Body of pancreas (tissue), 4 donors: ENCODE measurements at places on chromosomes 4 and X. TPM values are rescaled to one million over a fixed set of nuclear protein-coding genes. Genes with fewer than 3 reads are reported as not detected.

FAM114A1 gene
- total RNA-seq: 30.6 TPM

FAM47C gene
- not detected for total RNA-seq

ENOX2 gene
- total RNA-seq: 9.1 TPM

LDB2 gene
- 14.8 TPM for total RNA-seq

MAOB gene
- 5.7 TPM for total RNA-seq

LRIT3 gene
- 0.26 TPM for total RNA-seq

- H3K36me3 ChIP-seq: no peaks in the 10 kb centered on the region
- no peak overlapping the region for H3K4me3 ChIP-seq
- peak; percentile 29 for DNase-seq
- H3K27ac ChIP-seq: no peak overlapping the region
- no peaks in the 10 kb centered on the region for H3K27me3 ChIP-seq
Observed at GRCh38 chr4:142095886-142096605, 459.7 kb downstream of the IL15 start.

- H3K27me3 ChIP-seq: peaks cover 6% of the 10 kb centered on the region
- DNase-seq: no peak
- H3K4me1 ChIP-seq: no peaks in the 10 kb centered on the region
Observed at GRCh38 chr4:6252051-6252450, 17.6 kb upstream of the WFS1 start.

DNA sequence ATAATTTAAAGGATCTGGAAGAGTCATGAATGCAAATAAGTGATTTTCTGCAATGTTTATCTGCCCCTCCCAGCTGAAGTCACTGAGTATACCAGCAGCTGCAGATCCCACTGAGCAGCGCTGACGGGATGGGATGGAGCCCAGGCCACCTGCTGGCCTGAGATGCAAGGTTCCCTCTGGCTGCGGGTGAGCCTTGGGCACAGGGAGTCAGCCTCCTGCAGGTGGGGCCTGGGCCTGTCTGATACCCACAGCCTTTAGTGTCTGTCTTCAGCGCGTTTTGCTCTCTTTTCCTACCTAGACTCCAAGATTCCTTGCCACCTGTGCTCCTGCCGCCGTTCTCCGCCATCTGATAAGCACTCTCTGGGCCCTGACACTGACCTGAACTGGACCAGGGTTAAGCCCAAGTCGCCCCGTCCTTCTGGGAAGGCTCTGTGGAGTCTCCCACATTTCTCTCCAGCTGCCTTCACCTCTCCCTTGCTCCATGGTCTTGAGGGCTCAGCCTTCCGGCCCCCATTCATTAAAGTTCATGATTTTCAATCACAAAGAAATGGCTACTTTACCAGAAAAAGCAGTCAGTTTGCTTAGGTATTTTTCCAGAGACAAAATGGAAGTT is 223.1 kb upstream of the FAT1 start:
- peak overlapping the region; percentile 77 for H3K27ac ChIP-seq
- no peaks in the 10 kb centered on the region for H3K27me3 ChIP-seq
- H3K36me3 ChIP-seq: no peaks in the 10 kb centered on the region
- H3K4me1 ChIP-seq: peaks cover 60% of the 10 kb centered on the region
- H3K4me3 ChIP-seq: no peak overlapping the region

- no peak for DNase-seq
- no peaks in the 10 kb centered on the region for H3K27me3 ChIP-seq
- H3K27ac ChIP-seq: no peak overlapping the region
- no peak overlapping the region for H3K4me3 ChIP-seq
- no peaks in the 10 kb centered on the region for H3K36me3 ChIP-seq
Observed at GRCh38 chr4:10659251-10659650, 25.3 kb downstream of the CLNK start.

DNA sequence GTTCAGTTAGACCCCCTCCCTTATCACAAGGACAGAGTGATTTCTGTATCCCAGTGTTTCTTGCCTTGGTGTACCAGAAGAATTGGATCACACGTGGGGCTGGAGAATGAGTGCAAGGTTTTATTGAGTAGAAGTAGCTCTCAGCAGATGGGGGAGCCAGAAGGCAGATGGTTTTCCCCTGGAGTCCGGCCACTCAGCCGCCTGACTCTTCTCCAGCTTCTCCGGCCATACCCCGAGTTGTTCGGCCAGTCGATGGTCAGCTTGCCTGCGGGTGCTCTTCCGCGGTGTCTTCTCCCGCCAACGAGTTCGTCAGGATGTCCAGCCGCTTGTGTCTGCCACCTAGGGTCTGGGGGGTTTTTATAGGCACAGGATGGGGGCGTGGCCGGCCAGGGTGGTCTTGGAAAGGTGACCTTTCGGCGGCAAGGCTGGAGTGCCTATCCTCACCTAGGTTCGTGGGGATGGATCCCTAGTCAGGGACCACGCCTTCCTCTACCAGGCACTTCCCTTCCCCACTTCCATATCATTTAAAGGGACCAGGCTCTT is 14.5 kb downstream of the GAB1 start:
- no peak for DNase-seq
- H3K36me3 ChIP-seq: no peaks in the 10 kb centered on the region
- no peak overlapping the region for H3K4me3 ChIP-seq
- peaks cover 44% of the 10 kb centered on the region for H3K4me1 ChIP-seq
- peak overlapping the region; percentile 46 for H3K27ac ChIP-seq

GRCh38 chr4:94564252-94564651 is 112.5 kb downstream of the PDLIM5 start:
- H3K27me3 ChIP-seq: no peaks in the 10 kb centered on the region
- peaks cover 14% of the 10 kb centered on the region for H3K4me1 ChIP-seq
- no peak overlapping the region for H3K4me3 ChIP-seq
- no peaks in the 10 kb centered on the region for H3K36me3 ChIP-seq

- no peak overlapping the region for H3K27ac ChIP-seq
- no peak overlapping the region for H3K4me3 ChIP-seq
- H3K27me3 ChIP-seq: no peaks in the 10 kb centered on the region
Observed at GRCh38 chrX:24774650-24775049, 80.9 kb downstream of the POLA1 start.

- no peaks in the 10 kb centered on the region for H3K4me1 ChIP-seq
- no peaks in the 10 kb centered on the region for H3K27me3 ChIP-seq
- H3K27ac ChIP-seq: no peak overlapping the region
- DNase-seq: no peak
Observed at GRCh38 chr4:113057891-113058290, 8.4 kb downstream of the ANK2 start.

GRCh38 chr4:142064181-142064580 is 427.8 kb downstream of the IL15 start:
- no peaks in the 10 kb centered on the region for H3K36me3 ChIP-seq
- no peak for DNase-seq
- H3K4me3 ChIP-seq: no peak overlapping the region

DNA sequence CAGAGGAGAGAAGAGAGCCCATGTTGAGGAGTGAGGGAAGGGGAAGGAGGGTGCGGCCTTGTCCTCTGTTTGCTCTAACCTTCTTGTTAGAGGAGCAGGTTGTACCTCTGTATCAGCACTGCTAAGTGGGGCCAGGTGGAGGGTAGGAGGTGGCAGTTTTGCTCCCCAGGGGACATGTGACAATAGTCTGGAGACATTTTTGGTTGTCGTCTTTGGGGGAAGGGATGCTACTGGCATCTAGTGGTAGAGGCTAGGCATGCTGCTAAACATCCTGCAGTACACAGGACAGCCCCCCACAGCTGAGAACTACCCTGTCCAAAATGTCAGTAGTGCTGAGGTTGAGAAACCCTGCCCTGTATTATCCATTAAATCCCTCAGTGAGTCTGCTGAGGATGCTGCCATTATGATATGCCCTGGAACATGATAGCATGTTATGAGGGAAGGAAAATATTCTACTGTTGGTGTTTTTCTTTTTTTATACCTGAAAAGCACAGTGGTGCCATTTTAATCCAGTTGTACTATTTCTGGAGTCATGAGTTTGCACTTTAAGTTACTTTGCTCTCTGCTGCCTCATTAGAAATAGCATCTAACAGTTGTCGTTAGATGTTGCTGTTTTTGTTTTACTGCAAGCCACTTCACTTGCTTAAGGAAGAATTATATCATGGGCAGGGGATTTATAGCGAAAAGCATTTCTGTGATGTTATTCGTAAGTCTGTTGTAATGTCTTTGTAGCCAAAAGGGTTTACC is 90.6 kb downstream of the LRP2BP start:
- peaks cover 10% of the 10 kb centered on the region for H3K4me1 ChIP-seq
- no peak overlapping the region for H3K4me3 ChIP-seq
- no peak overlapping the region for H3K27ac ChIP-seq
- no peak for DNase-seq

- H3K4me3 ChIP-seq: no peak overlapping the region
- H3K27ac ChIP-seq: no peak overlapping the region
- H3K27me3 ChIP-seq: no peaks in the 10 kb centered on the region
- H3K36me3 ChIP-seq: no peaks in the 10 kb centered on the region
- no peak for DNase-seq
Observed at GRCh38 chrX:143636831-143637230, 930 bp upstream of the SLITRK4 start.

- no peaks in the 10 kb centered on the region for H3K36me3 ChIP-seq
- H3K4me1 ChIP-seq: no peaks in the 10 kb centered on the region
- H3K27me3 ChIP-seq: no peaks in the 10 kb centered on the region
- H3K4me3 ChIP-seq: no peak overlapping the region
Observed at GRCh38 chrX:35251226-35251625, 308.6 kb downstream of the FAM47B start.

DNA sequence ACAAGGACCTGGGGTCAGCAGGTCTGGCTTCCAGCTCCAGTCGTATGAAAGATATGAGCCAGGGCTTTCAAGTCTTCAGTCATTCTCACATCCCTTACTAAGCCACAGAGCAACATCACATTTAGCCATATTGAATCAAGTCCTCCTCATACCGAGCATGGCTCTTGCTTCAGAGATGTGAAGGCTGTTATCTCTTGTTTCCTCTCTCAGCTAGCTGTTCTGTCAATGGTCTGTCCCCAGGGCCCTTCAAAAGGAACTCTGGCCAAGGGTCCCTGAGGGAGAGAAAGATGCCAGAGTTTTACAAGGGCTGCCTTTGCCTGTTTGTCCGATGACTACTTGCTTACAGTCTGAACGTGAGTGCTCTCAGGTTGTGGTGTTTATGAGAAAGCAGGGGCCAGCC is 30.5 kb downstream of the DOCK11 start:
- no peaks in the 10 kb centered on the region for H3K36me3 ChIP-seq
- no peak overlapping the region for H3K4me3 ChIP-seq
- DNase-seq: no peak
- H3K27ac ChIP-seq: no peak overlapping the region

DNA sequence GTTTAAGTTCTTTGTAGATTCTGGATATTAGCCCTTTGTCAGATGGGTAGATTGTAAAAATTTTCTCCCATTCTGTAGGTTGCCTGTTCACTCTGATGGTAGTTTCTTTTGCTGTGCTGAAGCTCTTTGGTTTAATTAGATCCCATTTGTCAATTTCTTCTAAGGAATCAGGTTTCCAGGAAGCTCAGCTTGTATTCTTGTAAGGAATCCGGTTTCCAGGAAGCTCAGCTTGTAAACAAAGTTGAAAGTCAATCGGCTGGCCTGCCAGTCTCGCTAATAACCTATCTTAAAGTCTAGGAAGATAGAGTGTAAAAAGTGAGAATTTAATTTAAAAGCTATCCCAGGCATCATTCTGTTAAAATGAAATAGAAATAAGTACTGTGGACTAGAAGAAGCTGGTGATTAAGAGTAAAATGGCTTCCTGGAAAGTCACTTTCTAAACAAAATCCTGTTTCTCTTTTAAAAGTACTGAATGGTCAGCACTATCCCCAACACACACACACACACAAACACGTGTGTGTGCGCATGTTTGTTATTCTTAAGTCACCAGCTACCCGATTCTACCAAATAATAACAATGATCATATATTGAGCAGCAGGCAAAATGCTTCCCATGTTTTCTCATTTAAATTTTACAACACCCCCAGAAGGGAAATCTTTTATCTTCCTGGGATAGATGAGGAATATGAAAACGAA is 171.7 kb downstream of the PAPSS1 start:
- no peak overlapping the region for H3K27ac ChIP-seq
- H3K36me3 ChIP-seq: no peaks in the 10 kb centered on the region
- no peaks in the 10 kb centered on the region for H3K27me3 ChIP-seq

GRCh38 chr4:165761963-165762362 is 111.1 kb upstream of the TLL1 start:
- no peak for DNase-seq
- H3K27ac ChIP-seq: no peak overlapping the region
- H3K27me3 ChIP-seq: no peaks in the 10 kb centered on the region
- H3K36me3 ChIP-seq: no peaks in the 10 kb centered on the region
- no peaks in the 10 kb centered on the region for H3K4me1 ChIP-seq

DNA sequence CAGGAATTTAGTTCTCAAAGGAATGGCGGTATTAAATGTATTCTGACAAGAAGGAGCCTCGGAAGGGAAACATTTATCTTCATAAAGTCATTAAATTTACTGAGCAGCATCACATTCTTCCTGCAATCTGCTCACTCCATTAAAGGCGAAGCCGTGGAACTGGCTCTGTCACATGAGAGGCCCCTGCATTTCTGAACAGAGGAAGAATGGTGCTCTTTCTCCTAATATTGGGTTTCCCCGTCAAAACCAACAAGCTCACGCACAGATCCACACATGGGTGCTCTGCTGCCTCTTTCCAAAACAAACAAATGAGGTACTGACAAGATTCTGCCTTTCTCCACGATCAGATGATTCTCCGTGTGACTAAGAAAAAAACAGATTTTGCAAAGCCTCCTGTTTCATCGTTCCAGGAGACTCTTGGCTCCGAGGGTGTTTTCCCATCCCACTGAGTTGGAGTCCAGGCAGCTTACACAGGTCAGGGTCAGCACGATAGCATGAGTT is 191.2 kb downstream of the IDS start:
- H3K27ac ChIP-seq: no peak overlapping the region
- H3K36me3 ChIP-seq: no peaks in the 10 kb centered on the region
- no peaks in the 10 kb centered on the region for H3K4me1 ChIP-seq
- H3K27me3 ChIP-seq: no peaks in the 10 kb centered on the region
- H3K4me3 ChIP-seq: no peak overlapping the region

GRCh38 chr4:107997794-107998193 is 8.1 kb downstream of the HADH start:
- no peak overlapping the region for H3K4me3 ChIP-seq
- peaks cover 29% of the 10 kb centered on the region for H3K4me1 ChIP-seq
- no peaks in the 10 kb centered on the region for H3K27me3 ChIP-seq
- no peak for DNase-seq
- H3K27ac ChIP-seq: no peak overlapping the region

- no peak for DNase-seq
- no peaks in the 10 kb centered on the region for H3K36me3 ChIP-seq
- no peak overlapping the region for H3K27ac ChIP-seq
- H3K4me1 ChIP-seq: no peaks in the 10 kb centered on the region
- no peaks in the 10 kb centered on the region for H3K27me3 ChIP-seq
Observed at GRCh38 chr4:56552273-56552672, 46.7 kb downstream of the ARL9 start.

GRCh38 chrX:29699239-29699638 is 516.1 kb upstream of the MAGEB2 start:
- DNase-seq: no peak
- H3K27ac ChIP-seq: no peak overlapping the region
- H3K27me3 ChIP-seq: no peaks in the 10 kb centered on the region
- no peak overlapping the region for H3K4me3 ChIP-seq

GRCh38 chrX:152103866-152104265 is 34.5 kb downstream of the MAGEA10 start:
- H3K27me3 ChIP-seq: no peaks in the 10 kb centered on the region
- H3K4me1 ChIP-seq: no peaks in the 10 kb centered on the region
- H3K36me3 ChIP-seq: no peaks in the 10 kb centered on the region
- no peak overlapping the region for H3K4me3 ChIP-seq
- no peak overlapping the region for H3K27ac ChIP-seq
- DNase-seq: no peak
